Stimulated activated CD8-positive, alpha-beta memory T cell treated with anti-CD3 and anti-CD28 coated beads, Interleukin-4, amount 100 ng/mL, for 4 hours (primary cell): ENCODE measurements at places on chromosomes 7 and 10.

- DNase-seq: no peak
Measured at GRCh38 chr7:7180725-7181449, 1.5 kb upstream of the C1GALT1 start.

DNA sequence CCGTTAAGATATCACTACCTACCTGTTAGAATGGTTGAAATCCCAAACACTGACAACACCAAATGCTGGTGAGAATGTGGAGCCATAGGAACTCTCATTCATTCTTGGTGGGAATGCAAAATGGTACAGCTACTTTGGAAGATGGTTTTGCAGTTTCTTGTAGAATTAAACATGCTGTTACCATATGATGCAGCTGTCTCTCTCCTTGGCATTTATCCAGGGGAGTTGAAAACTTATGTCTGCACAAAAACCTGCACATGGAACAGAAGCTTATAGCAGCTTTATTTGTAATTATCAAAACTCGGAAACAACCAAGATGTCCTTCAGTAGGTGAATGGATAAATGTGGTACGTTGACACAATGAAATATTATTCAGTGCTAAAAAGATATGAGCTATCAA lies 199.5 kb downstream of the BICC1 start:
- DNase-seq: no peak

GRCh38 chr7:129047761-129048160 lies 7.2 kb downstream of the TNPO3 start:
- no peak for DNase-seq

GRCh38 chr10:74391786-74392185 lies 240.8 kb downstream of the ADK start:
- no peak for DNase-seq

GRCh38 chr10:3720228-3721019 lies 64.6 kb downstream of the KLF6 start:
- DNase-seq: no peak

DNA sequence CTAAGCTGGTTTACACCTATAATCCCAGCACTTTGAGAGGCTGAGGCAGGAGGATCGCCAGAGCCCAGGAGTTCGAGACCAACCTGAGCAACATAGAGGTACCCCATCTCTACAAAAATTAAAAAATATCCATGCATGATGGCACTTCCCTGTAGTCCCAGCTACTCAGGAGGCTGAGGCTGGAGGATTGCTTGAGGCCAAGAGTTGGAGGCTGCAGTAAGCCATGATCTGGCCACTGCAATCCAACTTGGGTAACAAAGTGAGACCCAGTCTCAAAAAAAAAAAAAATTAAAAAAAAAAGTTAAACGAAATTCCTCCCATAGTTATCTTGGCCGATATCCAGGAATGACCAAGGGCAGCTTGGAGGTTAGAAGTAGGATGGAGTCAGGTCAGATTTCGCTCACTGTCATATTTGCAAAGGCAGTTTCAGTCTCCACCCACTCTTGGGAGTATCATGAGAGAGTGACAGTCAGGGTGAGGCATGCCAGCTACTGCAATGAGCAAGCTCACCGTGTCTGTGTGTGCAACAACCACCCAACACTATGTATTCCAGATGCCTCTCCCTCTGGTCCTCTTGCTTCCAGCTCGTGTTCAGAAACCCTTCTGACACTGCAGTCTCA lies 6.0 kb upstream of the ZDHHC4 start:
- no peak for DNase-seq

DNA sequence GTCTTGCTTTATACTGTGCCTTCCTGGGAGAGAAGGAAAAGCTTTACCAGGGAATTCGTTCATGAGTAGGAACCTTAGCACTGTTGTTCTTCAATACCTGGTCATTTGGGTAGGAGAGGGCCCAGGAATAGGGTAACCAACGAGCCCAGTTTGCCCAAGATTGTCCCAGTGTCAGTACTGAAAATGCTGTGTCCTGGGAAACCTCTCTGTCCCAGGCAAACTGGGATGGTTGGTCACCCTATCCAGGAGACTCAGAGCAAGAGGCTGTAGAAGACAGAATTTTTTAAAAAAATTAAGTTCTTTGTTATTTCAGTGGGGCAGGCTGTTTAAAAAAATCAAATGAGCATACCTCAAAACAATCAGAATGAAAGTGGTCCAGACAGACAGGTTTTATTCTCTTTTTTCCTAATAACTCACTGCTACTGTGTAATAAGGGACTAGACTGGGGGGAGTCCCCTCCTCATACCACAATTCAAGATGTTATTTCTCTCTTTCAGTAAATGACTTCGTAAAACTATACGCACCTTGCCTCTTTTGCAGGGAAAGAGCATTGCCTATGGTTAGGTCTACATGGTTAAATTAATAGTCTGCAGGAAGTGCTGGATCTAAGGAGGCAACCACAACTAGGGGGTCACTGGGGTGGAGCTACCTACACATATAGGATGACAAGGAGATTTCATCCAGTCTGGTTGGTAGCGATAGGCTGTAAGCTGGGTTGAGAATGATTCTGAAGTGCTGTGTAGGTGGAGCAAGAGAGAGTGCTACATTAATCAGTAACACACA lies 41.1 kb upstream of the FAM133B start:
- DNase-seq: no peak

- no peak for DNase-seq
Measured at GRCh38 chr7:133641436-133641835, 388.6 kb downstream of the EXOC4 start.

DNA sequence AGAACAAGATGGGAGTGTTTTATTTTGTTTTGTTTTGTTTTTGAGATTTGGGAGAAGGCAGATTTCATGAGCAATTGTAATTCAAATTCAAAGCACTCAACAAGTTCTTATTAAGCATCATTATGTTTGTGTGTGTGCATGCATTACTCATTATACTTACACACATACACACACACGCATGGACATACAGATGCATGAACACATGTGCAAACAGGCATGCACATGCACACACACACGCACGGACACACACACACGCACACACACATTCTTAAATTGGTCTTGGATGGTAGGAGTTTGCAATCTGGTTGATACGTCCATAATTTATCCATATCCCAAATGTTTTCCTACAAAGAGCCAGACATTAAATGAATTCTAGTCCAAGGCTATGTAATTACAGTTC lies 702.8 kb downstream of the INHBA start:
- no peak for DNase-seq

DNA sequence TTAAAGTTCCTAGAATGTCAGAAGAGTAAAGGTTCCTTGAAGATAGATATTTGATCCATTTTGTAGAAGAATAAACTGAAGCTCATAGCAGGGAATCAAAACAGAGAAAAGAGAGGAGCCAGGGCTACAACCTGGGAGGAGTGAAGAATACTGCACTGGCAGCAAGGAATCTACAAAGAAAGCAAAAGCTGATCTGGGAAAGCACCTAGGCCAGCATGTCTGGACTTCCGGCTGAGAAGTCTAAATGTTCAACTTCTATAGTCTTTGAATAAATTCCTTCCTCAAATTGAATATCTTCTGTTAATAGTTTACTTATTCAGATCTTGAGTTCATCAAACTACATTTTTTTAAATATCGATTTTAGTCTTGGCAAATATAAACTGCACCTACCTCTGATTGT lies 78.2 kb downstream of the VPS41 start:
- DNase-seq: no peak

- no peak for DNase-seq
Measured at GRCh38 chr10:51932530-51932929, 233.1 kb upstream of the CSTF2T start.

DNA sequence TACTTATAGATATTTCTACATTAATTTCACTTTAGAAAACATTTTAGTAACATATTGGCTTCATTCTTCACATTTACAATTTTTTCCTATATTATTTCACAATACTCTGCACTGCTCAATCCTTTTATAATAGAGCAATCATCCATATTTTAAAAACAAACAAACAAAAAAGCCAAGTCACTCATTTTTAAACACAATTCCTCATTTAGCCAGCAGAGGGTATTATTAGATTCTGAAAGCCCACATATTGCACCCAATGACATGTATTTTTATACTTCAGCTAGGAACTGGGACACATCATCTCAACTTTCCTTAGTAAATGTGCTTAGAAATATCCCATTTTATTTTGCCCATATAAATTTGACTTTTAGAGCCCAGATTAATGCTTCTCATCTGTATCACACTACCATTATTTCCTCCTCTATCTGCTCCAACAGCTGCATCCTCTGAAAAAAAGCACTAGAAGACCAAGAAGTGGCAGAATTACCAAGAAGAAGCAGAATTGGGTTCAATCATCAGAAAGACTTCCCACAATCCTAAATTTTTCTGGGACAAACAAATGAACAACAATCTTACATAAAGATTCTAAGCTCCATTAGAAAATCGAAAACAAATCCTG lies 29.5 kb downstream of the CTNNA3 start:
- DNase-seq: no peak

DNA sequence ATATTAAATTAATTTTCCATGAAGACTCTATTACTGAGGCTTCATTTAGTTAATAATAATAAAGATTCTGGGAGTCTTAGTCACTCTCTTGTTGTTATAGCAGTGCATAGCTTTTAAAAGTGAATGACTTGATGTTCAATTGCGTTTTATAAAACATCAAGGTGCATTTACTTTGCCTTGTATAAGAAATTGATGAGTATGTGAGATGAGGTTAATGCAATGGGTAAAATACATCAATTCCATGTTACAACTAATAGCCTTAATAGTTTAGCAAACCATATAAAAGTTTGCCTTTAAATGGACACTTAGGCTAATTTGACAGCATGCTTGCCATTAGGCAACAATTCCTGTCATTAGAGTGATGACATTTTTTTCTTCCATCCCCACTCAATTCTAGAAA lies 173.6 kb upstream of the TEX47 start:
- DNase-seq: no peak

DNA sequence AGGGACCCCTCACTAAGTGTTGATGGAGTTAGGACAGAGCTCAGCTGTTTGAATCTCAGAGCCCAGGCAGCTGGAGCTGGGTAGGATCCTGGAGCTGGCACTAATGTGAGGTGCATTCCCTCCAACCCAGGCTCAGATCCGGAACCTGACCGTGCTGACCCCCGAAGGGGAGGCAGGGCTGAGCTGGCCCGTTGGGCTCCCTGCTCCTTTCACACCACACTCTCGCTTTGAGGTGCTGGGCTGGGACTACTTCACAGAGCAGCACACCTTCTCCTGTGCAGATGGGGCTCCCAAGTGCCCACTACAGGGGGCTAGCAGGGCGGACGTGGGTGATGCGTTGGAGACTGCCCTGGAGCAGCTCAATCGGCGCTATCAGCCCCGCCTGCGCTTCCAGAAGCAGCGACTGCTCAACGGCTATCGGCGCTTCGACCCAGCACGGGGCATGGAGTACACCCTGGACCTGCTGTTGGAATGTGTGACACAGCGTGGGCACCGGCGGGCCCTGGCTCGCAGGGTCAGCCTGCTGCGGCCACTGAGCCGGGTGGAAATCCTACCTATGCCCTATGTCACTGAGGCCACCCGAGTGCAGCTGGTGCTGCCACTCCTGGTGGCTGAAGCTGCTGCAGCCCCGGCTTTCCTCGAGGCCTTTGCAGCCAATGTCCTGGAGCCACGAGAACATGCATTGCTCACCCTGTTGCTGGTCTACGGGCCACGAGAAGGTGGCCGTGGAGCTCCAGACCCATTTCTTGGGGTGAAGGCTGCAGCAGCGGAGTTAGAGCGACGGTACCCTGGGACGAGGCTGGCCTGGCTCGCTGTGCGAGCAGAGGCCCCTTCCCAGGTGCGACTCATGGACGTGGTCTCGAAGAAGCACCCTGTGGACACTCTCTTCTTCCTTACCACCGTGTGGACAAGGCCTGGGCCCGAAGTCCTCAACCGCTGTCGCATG lies 5.2 kb downstream of the CHPF2 start:
- DNase-seq: no peak

GRCh38 chr7:155962191-155962967 lies 150.1 kb upstream of the SHH start:
- DNase-seq: no peak

GRCh38 chr7:64312826-64313225 lies 935 bp upstream of the ZNF736 start:
- no peak for DNase-seq

GRCh38 chr7:39293056-39293823 lies 273.0 kb upstream of the YAE1 start:
- DNase-seq: no peak

DNA sequence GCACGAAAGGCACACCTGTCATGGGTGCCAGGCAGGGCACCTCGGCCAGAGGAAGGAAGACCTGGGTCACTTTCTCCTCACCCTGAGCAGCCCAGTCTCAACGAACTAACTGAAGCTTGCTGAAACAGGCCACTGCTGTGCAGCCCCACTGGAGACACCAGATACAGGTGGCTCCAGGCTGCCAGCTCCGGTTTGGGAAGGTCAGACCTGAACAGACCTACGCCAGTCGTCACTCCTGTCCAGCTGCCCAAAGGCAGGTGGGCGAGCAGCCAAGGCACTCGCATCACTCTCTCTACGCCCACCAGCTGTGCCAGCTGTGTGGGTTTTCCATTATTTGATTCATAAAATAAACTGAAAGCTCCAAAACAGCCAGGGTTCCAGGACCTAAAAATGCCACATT lies 256.1 kb downstream of the ZMYND11 start:
- DNase-seq: no peak

DNA sequence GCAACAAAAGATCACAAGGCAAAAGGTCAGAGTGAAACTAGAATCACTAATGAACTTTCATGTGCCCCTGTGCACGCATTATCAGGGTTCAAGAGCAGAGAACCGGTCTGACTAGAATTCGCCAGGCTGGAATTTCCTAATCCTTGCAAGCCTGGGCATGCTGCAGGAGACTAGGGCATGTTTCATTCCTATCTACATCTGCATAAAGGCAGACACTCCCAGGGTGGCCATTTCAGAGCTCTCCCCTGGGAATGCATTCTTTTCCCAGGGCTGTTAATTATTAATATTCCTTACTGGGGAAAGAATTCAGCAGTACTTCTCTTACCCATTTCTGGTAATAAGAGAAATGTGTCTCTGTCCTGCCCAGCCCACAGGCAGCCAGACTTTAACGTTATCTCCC lies 90.5 kb downstream of the CDC14C start:
- DNase-seq: no peak

DNA sequence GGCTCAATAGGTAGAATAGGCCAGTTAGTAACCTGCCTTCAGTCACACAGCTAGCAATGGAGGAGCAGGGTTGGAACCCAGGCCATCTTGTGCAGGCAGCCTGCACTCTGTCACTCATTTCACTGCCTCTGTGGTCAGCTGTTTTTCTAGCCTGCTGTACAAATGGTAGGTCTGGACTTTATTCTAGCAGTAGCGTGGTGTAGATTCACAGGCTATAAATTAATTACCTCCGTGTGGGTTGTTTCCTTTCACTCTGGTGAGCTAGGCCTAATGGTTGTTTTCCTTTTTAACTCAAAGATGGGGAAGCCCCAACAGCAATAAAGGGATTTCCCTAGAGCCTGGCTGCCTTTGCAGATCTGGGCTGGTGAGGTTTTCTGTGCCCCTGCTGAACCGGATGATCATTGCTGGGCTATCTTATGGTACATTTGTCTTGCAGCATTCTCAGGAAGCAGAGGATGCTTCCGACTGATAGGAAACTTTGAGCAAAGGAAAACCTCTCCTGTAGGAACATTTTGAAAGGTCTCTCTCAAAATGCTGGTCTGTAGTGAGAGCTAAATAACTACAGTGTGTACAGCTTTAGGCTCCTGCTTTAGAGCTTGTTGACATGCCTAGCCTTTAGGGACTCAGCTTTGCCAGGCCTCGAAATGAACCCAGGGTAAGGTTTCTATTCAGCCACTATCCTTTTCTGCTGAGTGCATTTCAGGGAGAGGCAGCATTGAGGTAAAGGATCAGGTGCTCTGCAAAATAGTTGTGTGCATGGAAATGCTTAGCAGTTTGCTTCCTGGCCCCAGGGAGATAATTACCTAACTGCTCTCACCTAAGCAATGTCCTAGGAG lies 157.4 kb downstream of the ST7 start:
- DNase-seq: no peak

GRCh38 chr7:76304888-76305375 lies 2.5 kb downstream of the HSPB1 start:
- DNase-seq: no peak
